ENCODE measurements at places on chromosomes 1 and 21.

DNA sequence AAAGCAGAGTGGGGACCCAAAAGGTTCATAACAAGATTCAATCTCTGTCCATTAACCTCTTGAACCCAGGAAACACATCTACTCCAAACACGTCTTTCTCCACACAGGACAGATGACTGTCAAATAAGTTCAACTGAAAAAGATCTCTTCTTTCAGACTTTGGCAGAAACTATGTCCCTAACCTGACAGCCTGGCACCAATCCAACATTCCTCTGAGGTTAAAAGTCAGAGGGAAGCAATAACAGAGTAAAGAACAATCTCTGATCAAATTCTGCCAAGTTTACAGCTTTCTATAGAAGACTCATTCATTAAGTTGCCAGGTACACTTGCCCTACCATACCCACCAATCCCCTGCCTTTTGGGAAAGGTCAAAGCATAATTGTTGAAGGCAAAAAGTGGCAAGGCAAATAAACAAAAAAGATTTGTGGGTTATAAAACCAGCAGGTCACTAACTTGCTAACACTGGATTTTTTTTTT, 31.9 kb downstream of the OTUD7B start:
- peaks cover 27% of the 10 kb centered on the region for H3K36me3 ChIP-seq
- H3K4me3 ChIP-seq: no peak overlapping the region
- no peaks in the 10 kb centered on the region for H3K27me3 ChIP-seq
- no peak for DNase-seq
- H3K27ac ChIP-seq: no peak overlapping the region
- H3K4me1 ChIP-seq: peaks cover 27% of the 10 kb centered on the region

DNA sequence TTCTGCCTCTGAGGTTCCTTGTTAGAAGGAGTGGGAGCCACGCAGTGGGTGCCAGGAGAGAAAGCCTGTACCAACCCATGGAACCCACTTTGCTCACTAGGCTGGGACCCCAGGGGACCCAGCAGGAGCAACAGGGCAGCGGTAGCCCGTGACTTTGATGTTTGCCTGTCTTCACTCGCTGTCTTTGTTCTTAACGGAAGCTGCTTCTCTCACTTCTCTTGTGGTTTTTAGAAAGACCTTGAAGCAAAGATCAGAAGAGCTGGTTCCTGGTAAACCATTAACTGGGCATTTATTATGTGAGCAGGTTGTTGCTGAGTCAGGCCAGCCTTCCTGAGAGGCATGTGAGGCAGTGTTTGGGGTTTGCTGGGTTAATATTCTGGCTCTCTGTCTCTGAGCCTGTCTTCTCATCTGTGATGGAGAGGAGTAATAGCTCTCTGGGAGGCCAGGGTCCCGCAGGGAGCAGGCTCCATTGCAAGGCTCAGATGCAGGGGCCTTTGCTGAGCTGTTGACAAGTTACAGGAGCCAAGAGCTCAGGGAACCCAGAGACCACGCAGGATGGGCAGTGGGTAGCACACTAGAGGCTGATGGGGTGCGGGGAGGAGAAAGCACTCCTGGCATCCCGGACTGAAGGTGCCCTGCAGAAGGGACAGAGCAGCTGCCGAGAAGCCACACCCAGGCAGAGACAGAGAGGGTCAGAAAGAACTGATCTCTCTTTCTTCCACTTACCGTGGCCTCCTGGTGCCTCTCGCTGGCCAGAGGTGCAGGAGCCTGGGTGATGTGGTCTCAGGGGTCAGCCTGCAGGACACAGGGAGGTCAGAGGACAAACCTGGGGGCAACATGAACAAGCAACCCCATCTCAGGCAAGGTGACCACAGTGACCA, 367.5 kb upstream of the C1orf174 start:
- no peaks in the 10 kb centered on the region for H3K27me3 ChIP-seq
- H3K4me3 ChIP-seq: no peak overlapping the region
- H3K4me1 ChIP-seq: no peaks in the 10 kb centered on the region
- H3K27ac ChIP-seq: no peak overlapping the region
- DNase-seq: no peak

DNA sequence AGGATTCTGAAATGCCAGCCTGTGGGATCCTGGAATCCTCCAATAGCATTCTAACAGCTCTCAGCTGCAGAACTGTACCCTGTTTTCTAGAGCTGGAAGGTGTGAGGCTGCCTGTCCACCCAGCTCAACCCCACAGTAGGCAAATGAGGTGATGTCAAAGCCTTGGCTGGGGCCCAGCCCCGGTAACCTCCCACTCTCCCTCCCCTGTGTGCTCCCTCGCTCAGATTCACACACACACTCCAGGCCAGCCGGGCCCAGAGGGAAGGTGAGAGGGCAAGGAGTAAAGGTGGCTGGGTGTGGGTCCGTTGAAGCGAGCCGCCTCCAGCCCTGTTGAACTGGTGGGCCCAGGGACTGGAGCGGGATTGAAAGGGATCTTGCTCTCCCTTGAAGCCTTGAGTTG, at the start of gene BSND:
BSND (plus strand) TSS at position 257 of the 400 bp plus-strand sequence. CDS start 254 bp downstream, outside the sequence.
- no peak within 1 kb of the TSS for H3K27ac ChIP-seq
- no peak for DNase-seq
- no peaks in the 10 kb centered on the region for H3K36me3 ChIP-seq
- H3K27me3 ChIP-seq: peaks cover 46% of the 10 kb centered on the region

GRCh38 chr1:113129529-113130185, 56.7 kb downstream of the LRIG2 start:
- no peak overlapping the region for H3K4me3 ChIP-seq
- H3K27ac ChIP-seq: no peak overlapping the region
- peaks cover 28% of the 10 kb centered on the region for H3K36me3 ChIP-seq
- H3K27me3 ChIP-seq: no peaks in the 10 kb centered on the region
- DNase-seq: no peak

GRCh38 chr21:14677013-14677412, 130.9 kb upstream of the SAMSN1 start:
- H3K36me3 ChIP-seq: no peaks in the 10 kb centered on the region
- DNase-seq: no peak
- no peaks in the 10 kb centered on the region for H3K4me1 ChIP-seq
- no peak overlapping the region for H3K4me3 ChIP-seq
- H3K27me3 ChIP-seq: no peaks in the 10 kb centered on the region

DNA sequence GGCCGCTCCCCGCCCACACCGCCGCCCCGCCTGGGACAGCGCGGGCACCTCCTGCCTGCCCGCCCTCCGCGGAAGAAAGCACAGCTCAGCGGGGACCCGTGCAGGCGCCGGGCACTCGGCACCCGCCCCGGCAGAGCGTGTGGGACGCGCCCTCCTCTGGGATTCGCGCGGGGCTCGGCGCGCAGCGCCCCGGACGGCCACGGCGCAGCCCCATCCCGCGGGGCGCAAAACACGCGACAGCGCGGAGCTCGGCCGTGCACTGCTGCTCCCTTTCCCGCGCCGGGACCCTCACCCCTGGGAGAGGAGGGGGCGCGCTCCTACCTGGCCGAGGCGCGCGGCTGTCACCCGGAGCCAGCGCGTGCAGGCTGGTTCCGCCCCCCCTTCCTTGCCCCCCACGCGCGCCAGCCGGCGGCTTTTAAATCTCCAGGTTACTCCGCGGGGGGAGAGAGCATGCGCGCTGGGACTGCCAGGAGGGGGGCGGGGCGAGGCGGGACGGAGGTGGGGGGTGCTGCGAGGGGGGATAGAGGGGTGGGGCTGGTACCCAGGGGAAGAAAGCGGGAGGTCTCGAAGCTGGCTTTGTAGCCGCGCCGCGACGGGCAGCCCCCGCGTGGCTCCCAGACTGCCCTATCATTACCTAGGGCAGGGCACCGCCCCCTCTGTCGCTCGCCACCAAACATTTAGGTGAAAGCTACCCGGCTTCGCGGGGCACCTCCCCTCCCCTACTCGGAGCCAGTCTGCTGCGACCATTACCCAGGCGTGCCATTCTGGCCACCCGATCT, at the start of gene SLC45A3:
SLC45A3 (minus strand) TSS at position 437 of the 779 bp plus-strand sequence. CDS start 15,853 bp downstream, outside the sequence.
- peak within 1 kb of the TSS; percentile 43 for H3K27ac ChIP-seq
- H3K36me3 ChIP-seq: no peaks in the 10 kb centered on the region
- H3K4me3 ChIP-seq: peak within 1 kb of the TSS; percentile 64
- H3K27me3 ChIP-seq: no peaks in the 10 kb centered on the region
- no peak for DNase-seq

GRCh38 chr1:237748171-237748960, 142.4 kb downstream of the ZP4 start:
- no peak for DNase-seq
- no peak overlapping the region for H3K4me3 ChIP-seq
- no peaks in the 10 kb centered on the region for H3K4me1 ChIP-seq
- no peak overlapping the region for H3K27ac ChIP-seq
- H3K27me3 ChIP-seq: no peaks in the 10 kb centered on the region
- peaks cover 8% of the 10 kb centered on the region for H3K36me3 ChIP-seq

DNA sequence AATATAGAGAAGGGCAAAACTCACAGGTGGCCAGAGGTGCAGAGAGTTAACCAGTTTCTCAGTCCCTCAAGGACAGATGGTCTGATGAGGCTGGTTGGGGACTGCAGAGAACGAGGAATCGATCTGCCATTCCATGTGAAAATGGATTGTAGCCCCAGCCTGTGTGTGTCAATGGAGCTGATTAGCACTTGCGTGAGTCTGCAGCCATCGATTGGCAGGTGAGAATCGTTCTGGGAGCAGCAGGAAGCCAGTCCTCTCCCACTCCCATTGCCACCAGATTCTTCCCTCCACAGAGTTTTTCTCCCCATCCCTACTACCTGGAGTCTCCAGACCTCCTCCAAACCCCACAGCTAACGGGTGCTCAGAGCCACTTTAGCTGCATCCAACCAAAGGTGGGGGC, 18.3 kb upstream of the PSMB2 start:
- no peaks in the 10 kb centered on the region for H3K27me3 ChIP-seq
- no peak overlapping the region for H3K4me3 ChIP-seq
- no peaks in the 10 kb centered on the region for H3K36me3 ChIP-seq
- no peak overlapping the region for H3K27ac ChIP-seq

DNA sequence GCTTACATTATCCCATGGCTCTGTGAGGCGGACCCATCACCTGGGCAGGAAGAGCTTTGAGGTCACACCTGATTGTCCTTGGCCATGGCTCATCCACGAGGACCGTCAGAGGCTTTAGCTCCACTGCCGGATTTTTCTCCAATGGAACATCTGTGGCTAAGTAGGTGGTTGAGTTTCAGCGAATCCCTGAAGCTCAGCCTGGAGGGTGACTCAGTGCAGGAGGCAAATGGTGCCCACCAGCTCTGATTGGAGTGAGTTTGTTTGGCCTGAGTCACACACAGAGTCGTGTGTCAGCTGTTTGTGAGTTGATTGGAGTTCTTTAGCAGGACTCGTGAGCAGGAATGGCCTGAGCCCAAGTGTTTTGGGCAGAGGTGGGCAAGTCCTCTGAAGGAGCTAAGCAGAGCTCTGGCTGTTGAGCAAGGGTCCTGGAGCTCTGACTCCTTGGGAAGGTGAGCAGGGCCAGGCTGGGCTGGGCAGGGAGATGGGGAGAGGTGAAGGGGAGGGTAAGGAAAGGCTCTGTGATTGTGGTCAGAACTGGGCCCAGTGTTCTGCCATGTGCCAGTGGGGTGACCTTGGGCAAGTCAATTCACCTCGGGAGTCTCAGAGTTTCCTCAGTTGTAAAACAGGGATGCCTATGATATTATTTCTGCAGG, 2.0 kb downstream of the SLC6A17 start:
- H3K4me1 ChIP-seq: no peaks in the 10 kb centered on the region
- H3K36me3 ChIP-seq: no peaks in the 10 kb centered on the region
- DNase-seq: peak; percentile 56
- H3K27me3 ChIP-seq: peaks cover 3% of the 10 kb centered on the region
- no peak overlapping the region for H3K4me3 ChIP-seq

DNA sequence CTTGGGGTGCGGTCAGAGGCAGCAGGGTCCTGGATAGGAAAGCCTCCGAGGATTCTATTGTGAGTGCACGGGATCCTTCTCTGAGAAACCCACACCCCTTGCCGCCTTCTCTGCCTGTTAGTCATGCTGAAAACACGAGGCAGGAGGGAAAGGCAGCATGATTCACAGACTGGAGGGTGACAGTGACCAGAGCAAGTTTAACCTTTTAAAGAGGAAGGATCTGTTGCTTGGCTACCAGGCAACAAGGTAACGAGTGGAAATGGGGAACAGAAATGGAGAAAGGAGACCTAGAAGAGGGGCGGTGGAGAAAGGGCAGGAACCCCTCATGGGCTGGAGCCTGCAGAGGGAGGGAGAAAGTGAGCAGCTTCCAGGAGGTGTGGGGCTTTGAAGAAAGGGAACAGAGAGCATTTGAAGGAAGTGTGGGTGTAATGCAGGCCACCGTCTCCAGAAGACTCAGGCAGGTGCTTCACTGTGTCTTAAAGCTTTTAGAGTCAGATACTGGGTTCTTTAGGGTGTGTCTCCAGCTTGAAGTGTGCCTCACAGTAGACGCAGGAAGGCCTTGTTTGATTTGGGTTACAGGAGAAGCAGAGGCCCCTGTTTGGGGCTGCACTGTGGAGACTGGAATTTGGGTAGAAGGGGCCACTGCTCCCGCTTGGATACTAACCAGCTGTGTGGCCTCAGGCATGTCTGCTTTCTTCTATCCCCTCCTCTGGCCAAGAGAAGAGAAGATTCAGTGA, 19.1 kb downstream of the OPTC start:
- H3K4me3 ChIP-seq: no peak overlapping the region
- peak overlapping the region; percentile 51 for H3K27ac ChIP-seq
- peaks cover 17% of the 10 kb centered on the region for H3K4me1 ChIP-seq
- no peaks in the 10 kb centered on the region for H3K27me3 ChIP-seq
- no peaks in the 10 kb centered on the region for H3K36me3 ChIP-seq

GRCh38 chr1:116760996-116761665, 6.9 kb downstream of the CD2 start:
- no peak for DNase-seq
- no peaks in the 10 kb centered on the region for H3K27me3 ChIP-seq
- no peaks in the 10 kb centered on the region for H3K36me3 ChIP-seq
- no peaks in the 10 kb centered on the region for H3K4me1 ChIP-seq
- H3K4me3 ChIP-seq: no peak overlapping the region
- no peak overlapping the region for H3K27ac ChIP-seq

GRCh38 chr1:178196631-178197030, 102.7 kb downstream of the RASAL2 start:
- H3K27me3 ChIP-seq: no peaks in the 10 kb centered on the region
- H3K4me3 ChIP-seq: no peak overlapping the region
- no peak for DNase-seq
- H3K4me1 ChIP-seq: no peaks in the 10 kb centered on the region
- no peak overlapping the region for H3K27ac ChIP-seq
- H3K36me3 ChIP-seq: no peaks in the 10 kb centered on the region

GRCh38 chr1:205669341-205670149, 10.8 kb downstream of the SLC45A3 start:
- no peaks in the 10 kb centered on the region for H3K36me3 ChIP-seq
- H3K27me3 ChIP-seq: peaks cover 3% of the 10 kb centered on the region
- DNase-seq: no peak
- H3K4me3 ChIP-seq: no peak overlapping the region
- H3K4me1 ChIP-seq: peaks cover 30% of the 10 kb centered on the region

GRCh38 chr1:173562813-173563212, 40.1 kb downstream of the SLC9C2 start:
- H3K4me3 ChIP-seq: no peak overlapping the region

GRCh38 chr1:153790966-153791647, 15.9 kb downstream of the SLC27A3 start:
- H3K4me1 ChIP-seq: peaks cover 24% of the 10 kb centered on the region
- peak overlapping the region; percentile 48 for H3K4me3 ChIP-seq
- peak; percentile 67 for DNase-seq

DNA sequence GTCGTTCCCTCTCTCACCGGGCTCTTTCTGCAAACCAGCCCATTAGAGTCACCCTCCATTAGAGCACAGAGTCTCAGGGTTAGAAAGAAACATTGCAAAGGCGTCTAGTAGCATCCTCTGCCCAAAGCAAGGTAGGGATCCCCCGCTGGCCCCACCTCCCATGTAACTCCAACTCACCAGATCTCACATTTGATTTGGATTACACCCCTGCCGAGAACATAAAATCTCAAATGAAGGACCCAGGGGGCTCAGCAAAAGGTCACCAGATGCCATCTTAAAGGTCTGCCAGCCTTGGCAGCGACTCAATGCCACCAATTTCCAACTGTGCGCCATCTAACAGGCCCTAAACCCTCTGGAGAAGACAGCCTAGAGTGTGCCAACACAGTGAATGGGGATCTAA, 14.1 kb downstream of the C1orf87 start:
- no peaks in the 10 kb centered on the region for H3K4me1 ChIP-seq
- no peak overlapping the region for H3K4me3 ChIP-seq
- no peak for DNase-seq
- H3K27ac ChIP-seq: no peak overlapping the region

Measured in tibial artery (tissue), 4 donors.